ENCODE measurements at places on chromosomes 11 and 22. TPM values are rescaled to one million over a fixed set of nuclear protein-coding genes. Genes with fewer than 3 reads are reported as not detected.

Gene KCNQ1OT1
- total RNA-seq, result 7.3 TPM

Gene ACR
- not detected for total RNA-seq

Gene VPREB1
- not detected for total RNA-seq

Gene VPREB3
- total RNA-seq, result not detected

Gene PHOX2A
- not detected for total RNA-seq

Gene KIRREL3
- 0.45 TPM for total RNA-seq

Gene MIAT
- total RNA-seq, result 0.72 TPM

Gene OR52E1
- not detected for total RNA-seq

Gene PNPLA5
- total RNA-seq, result not detected
